ENCODE measurements at places on chromosomes 11 and 22.

DNA sequence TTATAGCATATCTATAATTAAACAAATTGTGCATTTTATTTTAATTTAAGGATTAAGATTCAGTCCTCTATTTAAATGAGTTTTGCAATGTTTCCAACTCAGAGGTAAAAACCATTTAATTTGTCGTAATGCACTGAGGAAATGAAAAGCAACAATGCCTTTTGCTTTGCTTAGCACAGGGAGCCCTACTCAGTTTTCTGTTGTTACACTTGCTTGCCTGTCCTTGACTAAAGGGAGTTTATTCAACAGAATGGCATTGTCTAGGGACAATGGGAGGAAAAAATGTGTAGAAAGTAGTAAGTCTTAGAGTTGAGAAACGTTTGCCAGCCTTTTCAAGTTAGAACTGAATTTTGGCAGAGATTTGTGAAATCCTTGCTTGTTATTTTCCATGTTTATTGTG is 734.2 kb upstream of the ANO3 start:
- no peak for DNase-seq

GRCh38 chr11:41256041-41256440 is 203.4 kb downstream of the LRRC4C start:
- no peak for DNase-seq

DNA sequence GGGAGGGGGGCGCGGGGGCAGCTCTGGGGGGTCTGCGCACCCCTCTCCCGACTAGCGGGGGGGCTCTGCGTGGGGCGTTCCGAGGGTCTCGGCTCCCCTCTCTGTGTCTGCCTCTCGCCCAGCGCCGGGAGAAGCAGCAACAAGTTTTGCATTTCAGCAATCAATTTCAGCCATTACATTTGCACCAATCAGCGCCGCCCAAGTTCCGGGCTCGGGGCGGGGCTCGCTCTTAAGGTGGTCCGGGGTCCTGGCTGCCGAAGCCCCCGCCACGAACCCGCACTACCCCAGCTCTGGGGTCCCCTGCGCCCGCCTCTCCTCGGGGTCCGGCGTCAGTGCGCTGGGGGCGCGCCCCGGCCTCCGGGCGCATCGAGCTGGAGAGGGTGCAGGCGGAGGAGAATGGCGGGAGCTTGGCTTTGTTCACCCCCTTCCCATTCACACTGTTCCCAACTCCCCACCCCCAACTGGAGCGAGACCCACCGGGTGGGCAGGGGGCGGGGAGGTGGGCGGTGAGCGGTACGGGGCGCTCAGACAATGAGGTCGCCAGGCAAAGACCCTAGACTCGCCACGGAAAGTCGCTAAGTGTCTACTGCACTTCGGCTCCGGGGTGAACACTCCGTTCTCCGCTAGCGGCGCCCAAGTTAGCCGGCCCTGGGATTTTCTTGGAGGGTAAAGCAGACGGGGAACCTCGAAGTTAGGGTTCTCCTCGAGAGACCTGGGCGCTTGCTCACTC is at the start of gene MN1:
Gene MN1, minus strand, starts transcription at position 141 of the 730 bp plus-strand sequence. CDS start 1,213 bp downstream, outside the sequence.
- no peak for DNase-seq

- no peak for DNase-seq
Measured at GRCh38 chr11:16786131-16786530, 47.7 kb downstream of the C11orf58 start.

GRCh38 chr11:76073724-76074123 is 132.6 kb downstream of the WNT11 start:
- no peak for DNase-seq

- no peak for DNase-seq
Measured at GRCh38 chr11:120192831-120193625, 17.8 kb upstream of the OAF start.

DNA sequence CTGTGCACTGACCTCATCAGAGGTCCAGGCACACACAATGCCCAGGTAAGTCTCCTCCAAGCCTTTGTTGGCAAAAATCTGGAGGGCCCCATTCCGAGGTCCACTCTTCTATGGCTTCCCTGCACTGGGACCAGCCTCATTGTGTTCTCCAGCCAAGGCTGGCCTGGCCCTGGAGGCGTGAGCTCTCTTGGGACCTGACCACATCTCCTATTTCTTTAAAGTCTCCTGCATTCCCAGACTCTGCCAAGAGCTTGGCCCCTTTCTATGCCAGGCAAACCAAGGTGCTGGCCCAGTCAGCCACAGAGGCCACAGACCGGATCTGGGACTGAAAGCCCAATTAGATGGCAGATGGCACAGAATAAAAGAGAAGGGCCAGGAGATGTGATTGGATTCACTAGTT is 55.1 kb downstream of the C11orf58 start:
- no peak for DNase-seq

GRCh38 chr22:46242076-46242475 is 8.0 kb downstream of the CDPF1 start:
- no peak for DNase-seq

- no peak for DNase-seq
Measured at GRCh38 chr22:43381693-43382092, 30.1 kb upstream of the MPPED1 start.

- no peak for DNase-seq
Measured at GRCh38 chr11:67665541-67666302, 8.7 kb downstream of the ALDH3B2 start.

GRCh38 chr11:78818201-78818600 is 243.5 kb upstream of the NARS2 start:
- no peak for DNase-seq

- no peak for DNase-seq
Measured at GRCh38 chr22:44179196-44179988, 1.3 kb upstream of the PARVG start.

GRCh38 chr11:22516111-22516510 is 109.5 kb downstream of the FANCF start:
- no peak for DNase-seq

- no peak for DNase-seq
Measured at GRCh38 chr22:28137036-28137435, 218.0 kb upstream of the PITPNB start.

GRCh38 chr22:38952281-38952993 is 5.0 kb upstream of the APOBEC3A start:
- no peak for DNase-seq

DNA sequence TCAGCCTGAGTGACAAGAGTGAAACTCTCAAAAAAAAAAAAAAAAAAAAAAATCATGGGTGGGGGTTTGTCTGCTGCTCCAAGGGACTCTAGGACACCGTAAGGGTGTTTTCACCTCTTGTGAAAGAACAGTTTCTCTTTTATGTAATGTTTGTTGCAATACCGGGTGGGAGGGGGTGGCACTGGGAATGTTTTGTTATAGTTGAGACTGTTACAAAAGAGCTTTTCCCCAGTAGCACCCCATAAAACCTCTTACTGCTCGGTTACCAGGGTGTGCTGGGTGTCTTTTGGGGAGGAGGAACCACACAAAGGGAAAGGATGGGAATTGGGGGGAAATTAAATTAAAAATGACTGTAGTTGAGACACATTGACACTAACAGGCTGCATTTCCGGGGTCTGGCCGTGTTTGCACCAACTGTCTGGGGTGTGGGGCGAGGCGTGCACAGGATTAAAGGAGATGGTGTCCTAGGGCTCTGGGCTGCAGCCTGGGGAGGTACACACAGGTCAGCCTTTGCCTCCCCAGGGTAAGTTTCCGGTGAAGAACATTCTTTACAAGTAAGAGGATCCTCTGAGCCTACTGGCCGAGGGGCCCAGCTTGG is 1.6 kb downstream of the NFAM1 start:
- DNase-seq = no peak

DNA sequence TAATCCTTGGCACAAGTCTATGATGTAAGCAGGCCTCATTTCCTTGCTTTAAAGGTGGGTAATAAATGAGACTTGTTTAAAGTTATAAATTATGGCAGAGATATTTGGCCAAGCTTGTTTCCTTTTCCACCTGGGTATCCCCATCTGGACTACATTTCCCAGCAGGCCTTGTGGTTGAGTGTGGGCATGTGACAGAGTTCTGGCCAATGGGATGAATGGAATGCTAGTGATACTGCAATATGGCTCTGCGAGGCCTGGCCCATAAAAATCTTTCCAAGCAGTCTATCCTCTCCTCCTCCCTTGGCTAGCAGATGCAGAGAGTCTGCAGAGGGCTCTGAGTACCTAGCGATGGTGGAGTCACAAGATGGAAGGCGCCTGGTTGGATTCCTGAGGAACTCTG is 102.5 kb downstream of the TIMP3 start:
- DNase-seq = no peak

DNA sequence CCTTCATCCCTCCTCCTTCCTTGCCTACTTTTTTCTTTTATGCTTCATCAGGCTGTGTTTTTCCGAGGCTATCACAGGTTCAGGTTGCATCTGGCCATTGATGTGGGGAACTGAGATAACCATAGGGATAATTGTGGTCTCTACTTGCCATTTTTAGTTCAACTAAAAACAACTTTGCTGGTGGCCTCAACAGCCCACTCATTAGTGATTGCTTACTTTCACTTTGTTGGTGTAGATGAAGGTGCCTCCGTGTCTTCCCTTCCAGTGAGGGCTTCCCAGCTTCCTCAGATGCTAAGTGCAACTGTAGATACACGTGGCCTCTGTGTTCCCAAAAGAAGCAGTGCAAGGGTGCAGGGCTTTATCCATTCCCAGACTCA is 35.0 kb downstream of the KCNJ1 start:
- DNase-seq = no peak

DNA sequence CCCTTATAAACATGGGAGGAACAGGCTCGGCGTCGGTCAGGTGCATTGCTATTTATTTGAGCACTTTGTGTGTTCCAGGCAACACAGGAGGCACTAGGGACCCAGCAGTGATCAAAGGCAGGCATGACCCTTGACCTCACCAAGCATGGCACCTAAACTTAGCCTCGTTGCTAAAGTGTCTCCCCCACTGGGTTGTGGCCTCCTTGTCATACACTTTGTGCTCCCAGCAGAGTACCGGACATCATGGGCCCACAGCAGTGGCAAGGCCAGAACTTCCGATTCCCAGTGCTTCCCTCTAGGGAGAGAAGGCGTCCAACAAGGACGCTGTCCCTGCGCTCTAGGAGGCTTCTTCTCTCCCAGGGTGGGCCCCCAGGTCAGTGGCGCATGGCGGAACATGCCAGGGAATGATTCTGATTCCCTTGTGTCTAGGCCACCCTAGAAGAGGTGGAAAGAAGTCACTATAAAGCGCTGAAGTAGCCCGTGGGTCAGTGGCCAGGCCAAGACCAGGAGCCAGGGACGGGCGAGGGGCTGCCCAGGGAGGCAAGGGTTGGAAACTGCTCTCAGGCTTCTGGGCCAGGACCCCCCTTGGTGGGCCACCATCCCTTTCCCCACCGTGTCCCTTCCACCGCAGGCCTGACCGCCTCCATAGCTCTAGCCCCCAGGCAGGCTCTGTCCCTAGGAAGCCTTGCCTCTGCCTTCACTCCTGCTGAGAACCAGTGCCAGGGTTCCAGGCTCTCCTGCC is 19.7 kb downstream of the TOM1 start:
- no peak for DNase-seq

DNA sequence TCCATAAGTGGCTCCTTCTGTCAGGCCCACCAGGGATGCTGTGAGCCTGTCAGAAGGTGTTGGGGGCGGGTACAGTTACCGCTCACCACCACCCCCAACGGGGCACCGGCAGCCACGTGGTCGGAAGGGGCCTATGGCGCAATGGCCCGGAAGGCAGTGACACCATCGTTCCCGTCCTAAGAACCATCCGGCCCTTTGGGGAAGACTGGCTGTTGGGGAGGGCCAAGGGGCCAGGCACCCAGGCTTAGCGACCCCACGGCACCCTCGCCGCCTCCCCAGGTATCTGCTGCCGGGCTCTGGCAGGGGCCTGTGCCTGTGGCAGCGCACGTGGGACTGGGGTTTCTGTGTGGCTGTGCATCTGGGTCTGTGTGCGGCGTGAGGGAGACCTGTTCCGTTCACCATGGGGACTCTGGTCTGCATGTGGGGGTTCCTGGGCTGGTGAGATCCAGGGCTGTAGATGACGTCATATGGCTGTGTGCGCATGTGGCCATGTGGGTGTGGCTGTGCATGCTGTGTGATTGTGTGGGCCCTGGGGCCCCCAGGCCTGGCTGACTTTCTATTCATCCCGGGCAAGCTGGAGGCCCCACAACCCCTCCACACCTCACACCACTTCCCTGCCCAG is 717 bp downstream of the OSM start:
- DNase-seq = no peak

DNA sequence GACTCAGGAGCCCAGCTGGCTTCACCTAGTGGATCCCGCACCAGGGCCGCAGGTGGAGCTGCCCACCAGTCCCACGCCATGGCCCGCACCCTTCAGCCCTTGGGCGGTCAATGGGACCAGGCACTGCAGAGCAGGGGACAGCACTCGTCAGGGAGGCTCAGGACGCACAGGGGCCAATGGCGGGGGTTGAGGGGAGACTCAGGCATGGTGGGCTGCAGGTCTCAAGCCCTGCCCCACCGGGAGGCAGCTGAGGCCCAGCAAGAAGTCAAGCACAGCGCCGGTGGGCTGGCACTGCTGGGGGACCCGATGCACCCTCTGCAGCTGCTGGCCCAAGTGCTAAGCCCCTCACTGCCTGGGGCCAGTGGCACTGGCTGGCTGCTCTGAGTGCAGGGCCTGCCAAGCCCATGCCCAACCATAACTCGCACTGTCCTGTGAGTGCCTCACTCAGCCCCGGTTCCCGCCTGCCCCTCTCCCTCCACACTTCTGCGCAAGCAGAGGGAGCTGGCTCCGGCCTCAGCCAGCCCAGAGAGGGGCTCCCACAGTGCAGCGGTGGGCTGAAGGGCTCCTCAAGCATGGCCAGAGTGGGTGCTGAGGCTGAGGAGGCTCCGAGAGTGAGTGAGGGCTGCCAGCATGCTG is 111.7 kb upstream of the PGR start:
- DNase-seq = no peak

Measured in right renal pelvis (tissue), 4 donors.